ENCODE measurements at places on chromosomes 3 and 15. TPM values are rescaled to one million over a fixed set of nuclear protein-coding genes. Genes with fewer than 3 reads are reported as not detected.

DNA sequence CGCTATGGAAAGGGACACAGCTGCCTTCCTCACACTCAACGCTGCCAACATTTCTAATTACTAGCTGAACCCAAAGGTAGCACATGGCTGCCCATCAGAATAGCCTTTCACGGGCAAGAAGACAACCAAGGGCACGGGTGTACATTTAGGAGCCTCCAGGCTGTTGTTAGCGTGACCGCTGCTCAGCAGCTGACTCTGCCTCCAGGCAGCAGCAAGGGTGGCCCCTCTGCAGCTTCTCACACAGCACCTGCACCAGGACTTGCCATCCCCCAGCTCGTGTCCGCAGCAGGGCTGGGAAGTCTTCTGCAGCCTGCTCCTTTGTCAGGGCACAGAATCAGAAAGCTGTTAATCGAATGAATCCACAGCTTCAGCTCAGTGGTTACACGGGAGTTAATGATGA lies 146.8 kb downstream of the ADAMTS17 start:
- DNase-seq = no peak
- H3K4me3 ChIP-seq = no peak overlapping the region
- no peaks in the 10 kb centered on the region for H3K27me3 ChIP-seq
- H3K4me1 ChIP-seq = no peaks in the 10 kb centered on the region

GRCh38 chr3:65633018-65633638 lies 405.6 kb downstream of the MAGI1 start:
- DNase-seq = no peak
- no peaks in the 10 kb centered on the region for H3K36me3 ChIP-seq
- no peak overlapping the region for H3K4me3 ChIP-seq

DNA sequence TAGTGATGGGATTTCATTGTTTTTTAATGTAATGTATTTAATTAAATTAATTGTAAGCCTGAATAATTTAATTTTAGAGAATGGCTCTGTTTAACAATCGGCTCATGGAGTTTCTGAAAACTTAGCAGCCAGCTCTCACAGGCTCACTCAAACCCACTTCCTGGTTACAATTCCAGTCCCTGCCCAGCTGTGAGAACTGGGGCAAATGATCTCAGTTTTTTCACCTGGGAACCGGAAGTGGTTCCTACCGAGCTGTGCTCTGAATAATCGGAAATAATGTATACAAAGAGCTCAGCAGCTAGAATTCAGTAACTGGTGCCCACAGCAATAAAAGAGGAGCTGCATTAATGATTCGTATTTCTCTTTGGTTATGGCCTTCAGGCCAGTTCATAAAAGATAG lies 244.3 kb upstream of the MCTP2 start:
- no peak for DNase-seq
- H3K27me3 ChIP-seq = no peaks in the 10 kb centered on the region
- H3K27ac ChIP-seq = no peak overlapping the region
- H3K4me1 ChIP-seq = peaks cover 39% of the 10 kb centered on the region
- H3K36me3 ChIP-seq = no peaks in the 10 kb centered on the region

PPCDC gene
- total RNA-seq = 25.5 TPM

DNA sequence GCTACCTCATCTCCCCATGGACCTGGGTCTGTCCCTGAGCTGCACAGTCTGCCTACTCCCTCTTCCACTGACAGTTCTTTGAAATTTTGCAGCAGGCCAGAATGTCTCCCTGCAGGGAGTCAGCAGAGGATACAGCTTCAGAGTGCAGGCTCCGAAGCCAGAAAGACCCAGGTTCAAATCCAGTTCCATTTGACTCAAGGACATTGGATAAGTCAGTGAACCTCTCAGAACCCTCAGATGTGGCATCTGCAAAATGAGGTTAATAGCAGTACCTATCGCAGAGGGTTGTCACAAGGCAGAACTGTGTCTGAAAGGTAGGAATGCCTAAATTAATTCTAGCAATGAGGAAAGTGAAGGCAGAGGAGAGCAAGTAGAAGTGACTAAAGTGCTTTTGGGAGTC lies 244.4 kb upstream of the TRIM42 start:
- H3K4me3 ChIP-seq = no peak overlapping the region
- H3K27me3 ChIP-seq = no peaks in the 10 kb centered on the region
- H3K4me1 ChIP-seq = peaks cover 30% of the 10 kb centered on the region
- no peaks in the 10 kb centered on the region for H3K36me3 ChIP-seq

IQCH gene
- total RNA-seq = 3.2 TPM

- peak overlapping the region; percentile 91 for H3K4me3 ChIP-seq
- H3K27me3 ChIP-seq = no peaks in the 10 kb centered on the region
- DNase-seq = no peak
Measured at GRCh38 chr3:38455639-38456430, 2.1 kb downstream of the ACVR2B start.

DNA sequence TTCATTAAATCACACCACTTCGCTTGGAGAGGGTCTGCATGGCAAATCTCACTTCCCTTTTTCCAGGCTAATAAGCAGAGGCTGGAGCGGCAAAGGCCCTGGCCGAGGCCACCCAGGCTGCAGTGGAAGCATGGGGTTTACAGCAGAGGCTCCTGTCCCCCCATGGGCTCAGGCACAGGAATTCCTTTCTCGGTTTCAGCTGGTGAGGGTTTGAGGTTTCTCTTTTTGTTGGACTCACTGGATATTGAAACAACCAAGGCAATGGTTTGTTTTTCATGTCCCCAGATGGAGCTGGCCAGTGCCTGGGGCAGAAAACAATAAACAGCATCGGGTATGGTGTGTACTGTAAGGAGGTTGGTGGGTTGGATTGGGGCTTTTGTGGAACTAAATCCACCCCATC lies 175.6 kb upstream of the RASGRP1 start:
- no peaks in the 10 kb centered on the region for H3K36me3 ChIP-seq
- peak; percentile 81 for DNase-seq
- no peaks in the 10 kb centered on the region for H3K27me3 ChIP-seq
- H3K4me1 ChIP-seq = peaks cover 17% of the 10 kb centered on the region

DNA sequence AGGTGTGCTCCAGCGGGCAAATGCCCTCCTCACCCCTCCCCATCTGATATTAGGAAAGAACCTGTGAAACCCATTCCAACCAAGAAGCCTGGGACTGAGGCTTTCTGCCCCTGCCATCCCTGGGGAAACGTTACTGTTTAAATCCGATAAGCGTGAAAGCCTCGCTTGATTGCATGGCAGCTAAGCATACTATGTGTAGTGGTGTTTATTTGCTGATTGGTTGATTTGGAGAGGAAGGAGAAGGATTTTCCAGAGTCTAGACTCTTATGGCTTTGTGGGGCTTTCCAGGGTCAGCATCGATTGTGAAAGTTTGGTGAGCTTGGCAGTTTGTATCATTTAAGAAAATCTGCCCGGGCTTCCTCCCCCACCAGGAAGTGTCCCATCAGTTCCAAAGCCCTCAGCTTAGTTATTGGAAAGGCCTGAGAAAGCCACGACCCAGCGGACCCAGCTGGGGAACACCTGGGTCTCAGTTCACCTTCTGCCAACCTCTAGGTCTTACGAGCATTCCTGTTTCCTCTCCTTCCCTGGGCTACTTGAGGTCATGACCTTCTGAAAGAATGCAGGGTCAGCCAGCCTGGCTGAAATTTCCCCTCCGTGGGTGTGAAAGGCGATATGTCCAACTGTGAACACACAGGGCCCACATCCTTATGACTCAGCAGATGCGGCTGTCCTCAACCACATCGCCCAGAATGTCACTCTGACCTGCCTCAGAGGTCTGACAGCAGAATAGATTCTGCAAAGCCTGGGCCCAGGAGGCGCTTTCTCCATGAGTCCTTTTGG lies 62.8 kb upstream of the HERC1 start:
- peak overlapping the region; percentile 13 for H3K4me3 ChIP-seq
- no peaks in the 10 kb centered on the region for H3K36me3 ChIP-seq
- H3K27ac ChIP-seq = peak overlapping the region; percentile 53
- DNase-seq = peak; percentile 77
- H3K27me3 ChIP-seq = no peaks in the 10 kb centered on the region

CKMT1A gene
- not detected for total RNA-seq

EIF4A2 gene
- 315 TPM for total RNA-seq

FOXB1 gene
- 0.76 TPM for total RNA-seq

GRCh38 chr15:56211064-56211463 lies 32.6 kb downstream of the RFX7 start:
- DNase-seq = no peak
- no peak overlapping the region for H3K27ac ChIP-seq
- H3K4me3 ChIP-seq = no peak overlapping the region
- H3K36me3 ChIP-seq = peaks cover 24% of the 10 kb centered on the region
- no peaks in the 10 kb centered on the region for H3K4me1 ChIP-seq
- H3K27me3 ChIP-seq = no peaks in the 10 kb centered on the region

DNA sequence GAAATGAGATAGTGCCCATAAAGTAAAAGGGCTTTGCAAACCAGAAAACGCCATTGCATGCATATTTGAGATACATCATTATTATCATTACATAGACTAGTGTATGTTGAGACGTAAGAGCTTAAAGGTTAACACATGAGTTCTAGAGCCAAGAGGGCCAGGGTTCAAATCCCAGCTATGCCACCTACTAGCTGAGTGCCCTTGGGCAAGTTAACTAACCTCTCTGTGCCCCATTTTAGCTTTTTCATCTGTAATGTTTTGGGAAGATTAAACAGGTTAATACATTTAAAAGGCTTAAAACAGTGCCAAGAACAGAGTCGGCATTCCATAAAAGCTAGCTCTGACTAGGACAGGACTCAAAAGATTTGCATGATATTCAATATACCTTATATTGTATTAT lies 22.8 kb downstream of the IQSEC1 start:
- H3K27ac ChIP-seq = no peak overlapping the region
- H3K4me3 ChIP-seq = no peak overlapping the region
- H3K4me1 ChIP-seq = peaks cover 7% of the 10 kb centered on the region
- peaks cover 57% of the 10 kb centered on the region for H3K27me3 ChIP-seq

- H3K36me3 ChIP-seq = no peaks in the 10 kb centered on the region
- no peaks in the 10 kb centered on the region for H3K4me1 ChIP-seq
- no peak overlapping the region for H3K4me3 ChIP-seq
- DNase-seq = no peak
- H3K27ac ChIP-seq = no peak overlapping the region
Measured at GRCh38 chr3:32249184-32249782, 10.8 kb downstream of the CMTM8 start.

DNA sequence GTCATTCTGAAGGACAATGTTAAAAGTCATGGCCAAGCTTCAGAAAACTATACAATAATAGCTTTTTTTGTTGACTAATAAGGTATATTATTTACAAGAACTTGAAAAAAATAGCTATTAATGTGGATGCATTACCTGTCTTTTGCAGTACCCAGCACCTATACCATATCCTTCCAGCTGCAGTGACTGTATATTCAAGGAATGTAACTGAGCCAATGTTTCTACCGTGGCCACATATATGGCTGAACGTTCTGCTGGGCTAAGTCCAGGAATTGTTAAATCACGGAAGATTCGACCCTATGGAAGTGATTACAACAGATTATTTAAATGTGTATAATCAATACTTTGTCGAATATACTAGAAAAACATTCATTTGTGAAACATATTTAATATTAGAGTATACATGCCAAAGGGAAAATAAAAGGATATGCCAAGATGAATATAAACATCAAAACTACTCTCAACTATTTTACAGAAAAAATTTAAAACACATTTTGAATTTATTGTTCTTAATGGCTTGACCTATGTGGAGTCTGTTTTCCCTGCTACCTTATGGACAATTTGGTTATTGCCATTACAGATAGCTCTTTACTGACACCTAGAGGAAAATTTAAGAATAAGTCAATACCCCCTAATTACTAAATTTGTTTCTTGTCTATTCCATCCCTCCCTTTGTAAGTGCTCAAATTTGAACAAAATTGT lies 17.6 kb downstream of the ACAD11 start:
- no peak overlapping the region for H3K4me3 ChIP-seq
- no peak overlapping the region for H3K27ac ChIP-seq
- DNase-seq = peak; percentile 68
- no peaks in the 10 kb centered on the region for H3K27me3 ChIP-seq

CLRN1 gene
- total RNA-seq = not detected

DNA sequence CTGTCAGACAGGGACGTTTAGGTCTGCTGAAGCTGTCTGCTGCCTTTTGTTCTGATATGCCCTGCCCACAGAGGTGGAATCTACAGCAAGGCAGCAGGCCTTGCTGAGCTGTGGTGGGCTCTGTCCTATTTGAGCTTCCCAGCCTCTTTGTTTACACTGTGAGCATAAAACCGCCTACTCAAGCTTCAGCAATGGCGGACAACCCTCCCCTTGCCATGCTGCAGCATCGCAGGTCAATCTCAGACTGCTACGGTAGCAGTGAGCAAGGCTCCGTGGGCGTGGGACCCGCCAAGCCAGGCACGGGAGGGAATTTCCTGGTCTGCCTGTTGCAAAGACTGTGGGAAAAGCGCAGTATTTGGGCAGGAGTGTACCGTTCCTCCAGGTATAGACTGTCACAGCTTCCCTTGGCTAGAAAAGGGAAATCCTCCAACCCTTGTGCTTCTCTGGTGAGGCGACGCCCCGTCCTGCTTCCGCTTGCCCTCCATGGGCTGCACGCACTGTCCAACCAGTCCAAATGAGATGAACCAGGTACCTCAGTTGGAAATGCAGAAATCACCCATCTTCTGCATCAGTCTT lies 71.4 kb downstream of the SPSB4 start:
- H3K27ac ChIP-seq = no peak overlapping the region
- no peak overlapping the region for H3K4me3 ChIP-seq
- no peaks in the 10 kb centered on the region for H3K27me3 ChIP-seq

ESYT3 gene
- 0.56 TPM for total RNA-seq

FSTL1 gene
- 148 TPM for total RNA-seq

DNA sequence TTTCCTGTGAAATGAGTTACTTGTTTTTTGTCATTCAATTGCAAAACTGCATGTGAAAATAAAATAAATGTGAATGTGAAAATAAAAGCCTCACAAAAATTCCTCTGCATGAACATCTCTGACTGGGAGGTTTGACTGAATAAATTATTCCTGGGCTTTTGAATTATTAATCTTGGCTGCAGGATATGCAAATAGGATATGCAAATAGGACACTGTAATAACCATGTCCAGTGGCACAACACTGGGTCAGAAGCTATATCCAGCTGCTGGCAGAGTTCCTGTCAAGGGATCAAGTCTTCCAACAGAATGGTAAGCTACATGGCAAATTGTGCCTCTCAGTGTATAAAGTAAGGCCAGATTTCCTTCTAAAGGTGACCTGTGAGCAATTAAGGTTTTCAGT lies at the start of gene SUCNR1:
Gene SUCNR1 (plus strand): TSS at position 246 of the 400 bp plus-strand sequence. CDS start 6,250 bp downstream, outside the sequence.
- H3K36me3 ChIP-seq = no peaks in the 10 kb centered on the region
- H3K4me1 ChIP-seq = peaks cover 14% of the 10 kb centered on the region
- DNase-seq = peak; percentile 72
- no peaks in the 10 kb centered on the region for H3K27me3 ChIP-seq
- no peak within 1 kb of the TSS for H3K4me3 ChIP-seq

DNA sequence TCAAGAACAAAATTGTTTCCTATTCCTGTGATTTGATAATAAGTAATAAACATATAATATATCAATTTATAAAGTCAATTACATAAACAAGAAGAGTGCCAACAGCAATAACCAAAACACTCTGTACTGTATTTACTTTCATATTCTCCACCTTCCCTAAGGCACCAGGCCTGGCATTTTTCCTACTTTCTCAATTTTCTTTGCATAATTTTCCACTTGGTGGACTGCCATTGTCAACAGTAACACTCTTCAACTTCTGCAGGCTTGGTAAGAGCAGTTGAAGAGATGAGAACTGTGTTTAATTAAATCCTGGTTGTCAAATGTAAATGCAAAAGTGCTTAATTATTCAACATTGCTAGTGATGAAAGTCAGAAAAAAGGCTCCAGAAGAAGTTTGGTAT lies 229.8 kb upstream of the PLSCR5 start:
- no peaks in the 10 kb centered on the region for H3K27me3 ChIP-seq
- H3K4me3 ChIP-seq = no peak overlapping the region
- DNase-seq = no peak
- H3K36me3 ChIP-seq = no peaks in the 10 kb centered on the region
- no peaks in the 10 kb centered on the region for H3K4me1 ChIP-seq

GRCh38 chr3:151504606-151505005 lies 43.7 kb upstream of the IGSF10 start:
- H3K4me3 ChIP-seq = no peak overlapping the region
- no peaks in the 10 kb centered on the region for H3K36me3 ChIP-seq
- no peak overlapping the region for H3K27ac ChIP-seq
- H3K4me1 ChIP-seq = no peaks in the 10 kb centered on the region
- H3K27me3 ChIP-seq = no peaks in the 10 kb centered on the region

WDR93 gene
- not detected for total RNA-seq

Measured in SJCRH30 (cell line).